ENCODE measurements at places on chromosomes 3 and 15.

GRCh38 chr3:140770977-140771667 lies 93.3 kb downstream of the TRIM42 start:
- no peak for ATAC-seq

GRCh38 chr15:90553248-90553745 lies 23.6 kb downstream of the CRTC3 start:
- peak; percentile 21 for ATAC-seq

GRCh38 chr3:68972358-68972979 lies 40.1 kb upstream of the TAFA4 start:
- peak; percentile 99 for ATAC-seq

GRCh38 chr15:63244976-63245645 lies 32.3 kb upstream of the APH1B start:
- no peak for ATAC-seq

- ATAC-seq, result no peak
Measured at GRCh38 chr3:177249203-177249602, 51.9 kb upstream of the TBL1XR1 start.

DNA sequence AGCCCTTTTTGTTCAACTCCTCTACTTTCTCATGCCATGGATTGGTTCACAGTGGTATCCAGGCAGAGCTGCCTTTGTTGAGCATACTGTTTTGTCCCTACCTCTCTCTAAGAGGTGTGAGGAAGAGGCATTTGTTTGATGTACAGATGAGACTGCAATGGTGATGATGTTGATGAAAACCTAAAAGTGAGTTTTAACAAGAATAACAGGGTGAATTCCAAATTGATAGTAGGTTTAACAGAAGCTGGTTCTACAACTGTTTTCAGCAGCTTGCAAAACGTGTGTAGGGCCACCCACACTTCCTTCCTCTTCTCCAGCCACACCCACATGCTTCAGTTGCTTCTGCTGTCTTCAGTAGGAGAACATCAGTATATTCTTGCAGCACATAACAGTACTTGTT lies 10.2 kb downstream of the SNRK start:
- no peak for ATAC-seq

DNA sequence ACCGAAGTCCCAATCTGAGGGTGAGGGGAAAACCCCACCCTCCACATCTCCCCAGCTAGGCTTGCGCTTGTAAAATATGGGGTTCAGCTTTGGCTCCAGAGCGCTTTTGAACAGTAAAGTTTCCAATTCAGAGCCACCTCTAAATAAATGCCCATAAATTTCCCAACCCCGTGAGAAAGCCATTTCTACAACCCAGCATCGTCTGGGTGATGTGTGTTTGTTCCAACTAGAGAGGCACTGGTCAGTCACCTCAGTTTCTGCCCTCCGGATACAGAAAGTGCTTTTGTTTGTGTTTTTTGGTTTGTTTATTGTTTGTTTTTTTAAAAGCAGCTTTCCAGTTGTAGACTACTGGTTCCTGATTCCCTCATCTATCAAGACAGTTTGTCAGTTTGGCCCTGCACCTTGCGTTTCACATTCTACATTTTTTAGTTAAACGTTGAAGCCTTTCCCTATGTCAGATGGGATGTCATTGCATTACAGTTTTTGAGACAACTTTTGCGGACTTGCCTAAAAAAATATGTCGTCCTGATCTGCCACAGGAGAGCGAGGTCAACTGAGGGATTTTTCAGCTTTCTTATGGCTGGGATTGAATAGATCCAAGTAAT lies 15.0 kb upstream of the SOX2 start:
- no peak for ATAC-seq

DNA sequence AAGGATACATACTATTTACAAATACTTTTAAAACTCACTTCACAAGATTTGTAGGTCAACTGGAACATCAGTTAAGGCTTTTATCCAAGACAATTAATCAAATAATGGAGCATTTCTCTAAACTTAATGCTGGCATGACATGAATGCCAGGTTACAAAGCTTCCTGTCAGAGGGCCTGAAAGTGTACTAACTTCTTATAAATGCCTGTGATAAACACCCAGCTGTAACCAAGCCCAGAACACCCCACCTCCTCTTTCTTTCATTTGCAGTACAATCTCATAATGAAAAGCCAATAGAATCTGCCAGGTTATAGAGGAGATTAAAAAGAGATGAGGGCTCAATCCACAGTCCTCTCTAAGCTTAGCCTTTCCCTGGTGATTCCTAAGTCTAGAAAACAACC lies 214.4 kb downstream of the OSBPL10 start:
- ATAC-seq, result no peak

DNA sequence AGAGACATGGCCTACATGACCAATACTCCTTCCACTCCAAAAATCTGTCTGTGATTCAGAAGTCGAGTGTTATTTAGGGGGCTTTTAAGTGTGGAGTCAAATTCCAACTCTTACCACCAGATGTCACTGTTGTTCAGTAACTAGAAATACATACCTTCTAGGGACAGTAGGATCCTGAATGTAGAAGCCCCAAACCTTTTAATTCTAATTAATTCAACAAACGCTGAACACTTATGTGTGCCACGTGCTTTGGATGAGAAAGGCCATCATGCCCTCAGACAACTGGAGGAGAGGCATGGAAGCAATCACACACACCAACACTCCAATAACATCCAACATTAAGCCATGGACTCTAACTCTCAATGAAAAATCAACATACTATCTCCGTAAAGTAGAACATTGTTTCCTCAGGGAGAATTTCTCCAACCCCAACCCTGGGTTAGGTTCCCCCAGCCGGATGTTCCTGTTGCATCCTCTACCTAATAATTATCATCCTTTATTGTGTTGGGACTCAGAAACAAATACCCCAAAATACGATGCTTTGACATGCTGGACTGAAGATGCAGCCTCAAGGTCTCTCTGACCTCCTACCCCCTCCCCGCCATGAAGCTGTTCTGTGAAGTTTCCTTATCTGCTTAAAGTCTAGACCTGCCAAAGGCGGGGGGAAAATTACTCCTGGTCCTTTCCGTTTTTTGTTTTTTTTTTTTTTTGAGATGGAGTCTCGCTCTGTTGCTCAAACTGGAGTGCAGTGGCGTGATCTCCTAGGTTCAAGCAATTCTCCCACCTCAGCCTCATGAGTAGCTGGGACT lies 8.0 kb upstream of the CCDC13 start:
- ATAC-seq, result peak; percentile 97

GRCh38 chr3:55330355-55330754 lies 156.8 kb downstream of the WNT5A start:
- ATAC-seq, result peak; percentile 97

- peak; percentile 86 for ATAC-seq
Measured at GRCh38 chr3:159263750-159264553, 462.1 kb downstream of the MFSD1 start.

DNA sequence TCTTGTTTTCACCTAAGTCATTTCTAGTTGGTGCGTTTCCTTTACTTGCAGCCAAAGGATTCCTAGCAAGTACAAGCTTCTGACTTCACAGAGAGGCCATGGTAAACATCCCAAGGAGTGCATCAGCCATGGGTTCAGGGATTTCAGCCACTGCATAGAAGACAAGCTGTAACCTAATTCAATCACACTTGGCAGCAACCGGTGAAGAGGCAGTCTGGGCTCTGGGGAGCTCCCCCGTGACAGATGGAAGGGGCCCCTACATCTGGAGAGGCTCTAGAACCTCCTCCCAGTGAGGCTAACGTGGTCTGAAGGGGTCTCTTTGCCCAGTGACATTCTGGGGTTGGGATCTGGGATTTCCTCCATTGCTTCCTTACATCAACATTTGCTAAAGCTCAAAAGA lies 8.4 kb upstream of the SNRPA1 start:
- no peak for ATAC-seq

GRCh38 chr3:120173056-120173675 lies 78.9 kb upstream of the GSK3B start:
- no peak for ATAC-seq

DNA sequence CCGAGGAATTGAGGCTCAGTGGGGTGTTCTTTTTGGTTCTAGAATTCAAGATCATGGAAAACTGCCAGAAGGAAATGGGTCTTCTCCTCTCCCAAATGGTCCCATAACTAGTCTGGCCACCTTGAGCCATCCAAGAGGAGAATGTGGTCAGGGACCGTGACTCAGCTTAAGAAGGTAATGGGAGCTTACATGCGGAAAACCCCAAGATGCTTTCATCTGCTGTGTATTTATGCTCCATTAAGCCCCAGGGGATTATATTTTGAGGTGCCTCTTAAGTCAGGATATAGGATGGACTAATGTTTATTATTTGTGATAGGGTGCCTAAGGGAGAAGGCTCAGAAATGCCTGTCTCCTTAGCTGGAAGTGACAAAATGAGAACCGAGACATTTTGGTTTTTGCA lies 39.2 kb upstream of the DLG1 start:
- ATAC-seq, result no peak

GRCh38 chr3:173529062-173529711 lies 131.6 kb downstream of the NLGN1 start:
- ATAC-seq, result peak; percentile 78

- ATAC-seq, result no peak
Measured at GRCh38 chr3:157477441-157477840, 25.8 kb downstream of the VEPH1 start.

- ATAC-seq, result no peak
Measured at GRCh38 chr3:83946554-83946953, 1012.2 kb upstream of the CADM2 start.

GRCh38 chr15:101264011-101264410 lies 12.2 kb upstream of the CHSY1 start:
- no peak for ATAC-seq

DNA sequence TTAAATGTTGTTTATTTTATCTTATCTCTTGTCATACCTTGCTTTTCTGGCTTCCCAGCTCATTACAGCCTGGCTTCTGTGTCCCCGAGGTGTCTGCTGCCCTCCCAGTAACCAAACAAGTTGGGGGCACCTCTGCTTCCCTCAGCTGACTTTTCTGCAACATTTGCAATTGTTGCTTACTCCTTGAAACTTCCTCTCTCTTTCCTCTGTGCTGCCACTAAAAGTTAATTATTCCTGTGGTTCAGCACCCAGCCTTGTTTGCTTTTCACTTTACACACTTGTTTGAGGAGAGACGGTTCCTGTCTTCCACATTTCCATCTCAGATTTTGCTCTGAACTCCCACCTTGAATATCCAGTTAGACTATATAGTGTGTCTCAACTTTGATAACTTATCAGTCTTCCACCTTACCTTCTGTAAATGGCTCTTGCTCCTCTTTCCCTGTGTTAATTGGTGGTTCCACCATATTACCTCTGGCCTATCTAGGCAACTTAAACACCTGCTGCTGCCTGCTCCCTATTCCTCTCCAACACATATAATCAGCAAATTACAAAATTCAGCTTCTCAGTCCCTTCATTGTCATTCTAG lies 21.6 kb downstream of the MCTP2 start:
- ATAC-seq, result no peak

GRCh38 chr3:111801693-111802092 lies 57.4 kb upstream of the PHLDB2 start:
- no peak for ATAC-seq

- no peak for ATAC-seq
Measured at GRCh38 chr3:30333143-30333542, 273.3 kb upstream of the TGFBR2 start.

- no peak for ATAC-seq
Measured at GRCh38 chr3:118228151-118228550, 806.5 kb downstream of the IGSF11 start.

Measured in SK-N-SH treated with all-trans-retinoic acid at 6 μM for 48 hours (cell line).